NCI-H69 (cell line): ENCODE measurements at places on chromosomes 5 and 9.
A peak's percentile ranks its signal among the peaks of the same experiment; 100 is the strongest.

DNA sequence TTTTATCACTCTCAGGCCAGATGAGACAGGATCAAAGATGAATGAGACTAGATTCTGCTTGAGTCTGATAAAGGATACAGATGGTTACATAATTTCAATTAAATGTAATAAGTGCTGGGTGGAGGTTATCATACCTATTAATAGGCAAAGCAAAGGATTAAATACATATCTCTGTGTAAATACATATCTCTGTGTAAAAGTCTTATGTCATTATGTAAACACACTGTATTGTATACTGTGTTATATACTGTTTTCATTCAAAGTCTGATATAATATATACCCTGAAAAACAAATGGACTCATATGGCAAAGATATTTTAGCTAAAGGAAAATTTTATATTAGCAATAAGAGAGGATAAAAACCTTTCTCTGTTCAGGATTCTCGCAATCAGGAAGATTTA, 605.8 kb upstream of the PTGER4 start:
- DNase-seq, result peak; percentile 7

GRCh38 chr9:101572316-101572715, 22.5 kb downstream of the PPP3R2 start:
- no peak for DNase-seq

DNA sequence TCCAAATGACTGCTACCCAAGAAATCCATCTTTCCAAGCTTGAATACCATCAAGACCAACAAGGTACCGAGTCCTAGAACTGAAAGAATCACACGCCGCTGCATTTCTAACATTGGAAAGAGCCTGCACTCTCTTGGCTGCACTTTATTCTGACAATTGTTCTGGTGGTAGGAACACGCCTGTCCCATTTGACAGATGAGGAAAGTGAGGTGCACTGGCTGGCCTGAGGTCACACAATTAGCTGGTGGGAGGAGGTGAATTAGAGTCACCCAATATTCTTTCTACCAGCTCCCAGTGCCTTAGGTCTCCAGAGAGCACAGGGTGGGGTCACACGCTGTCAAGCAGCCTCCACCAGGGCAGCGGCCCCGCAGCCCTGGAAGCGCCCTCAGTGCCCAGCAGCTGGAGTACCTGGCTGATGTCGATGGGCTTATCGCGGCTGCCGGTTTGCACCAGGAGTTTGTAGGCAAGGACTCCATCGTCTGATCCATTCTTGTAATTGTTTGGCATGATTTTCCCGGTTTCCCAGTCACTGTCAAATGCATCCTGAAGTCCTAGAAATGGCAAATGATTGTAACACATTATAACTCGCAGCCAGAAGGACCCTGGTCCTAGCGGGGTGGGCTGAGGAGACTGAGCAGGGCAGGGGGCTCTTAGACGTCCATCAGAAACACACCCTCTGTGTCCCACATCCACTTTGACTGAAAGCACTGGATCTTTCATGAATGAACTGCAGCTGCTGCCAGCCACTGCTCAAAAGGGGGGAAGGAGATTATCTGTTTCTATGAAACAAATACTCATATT, 55.1 kb downstream of the PTCH1 start:
- DNase-seq, result no peak

DNA sequence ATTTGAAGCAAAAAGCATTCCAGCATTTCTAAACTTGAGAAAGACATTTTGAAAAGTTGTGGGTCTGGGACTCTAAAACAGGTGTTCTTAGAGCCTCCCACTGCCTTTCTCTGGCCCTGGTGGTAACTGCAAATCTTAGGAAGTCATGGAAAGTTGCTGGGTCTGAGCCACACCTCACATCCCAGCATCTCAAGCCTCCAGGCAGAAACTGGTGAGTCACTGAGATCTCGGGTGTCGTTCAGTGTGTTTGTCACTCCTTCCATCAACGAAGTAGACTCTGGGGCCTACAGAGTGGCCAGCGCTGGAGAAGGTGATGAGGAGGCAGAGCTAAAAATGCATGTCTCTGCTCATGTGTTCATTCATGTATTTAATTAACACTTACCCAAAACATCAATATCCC, 59.6 kb upstream of the C5orf58 start:
- DNase-seq, result no peak

DNA sequence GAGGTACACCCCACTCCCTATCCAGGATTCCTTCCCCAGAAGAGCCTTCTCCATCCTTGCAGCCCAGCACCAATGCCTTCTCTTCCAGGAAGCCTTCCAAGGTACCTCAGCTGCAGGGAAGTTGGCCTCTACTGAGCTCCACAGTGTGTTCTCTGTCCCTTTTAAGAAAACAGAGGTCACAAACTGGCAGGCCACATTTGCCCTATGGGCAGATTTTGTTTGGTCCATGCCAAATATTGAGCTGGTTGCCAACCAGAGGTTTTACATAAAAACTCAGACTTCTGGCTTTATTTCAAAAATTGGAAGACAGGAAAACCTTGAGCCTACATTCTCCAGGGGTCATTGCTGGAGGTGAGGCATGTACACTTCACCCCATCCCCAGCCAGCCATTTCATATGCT, 9.0 kb upstream of the NDST1 start:
- DNase-seq, result no peak

DNA sequence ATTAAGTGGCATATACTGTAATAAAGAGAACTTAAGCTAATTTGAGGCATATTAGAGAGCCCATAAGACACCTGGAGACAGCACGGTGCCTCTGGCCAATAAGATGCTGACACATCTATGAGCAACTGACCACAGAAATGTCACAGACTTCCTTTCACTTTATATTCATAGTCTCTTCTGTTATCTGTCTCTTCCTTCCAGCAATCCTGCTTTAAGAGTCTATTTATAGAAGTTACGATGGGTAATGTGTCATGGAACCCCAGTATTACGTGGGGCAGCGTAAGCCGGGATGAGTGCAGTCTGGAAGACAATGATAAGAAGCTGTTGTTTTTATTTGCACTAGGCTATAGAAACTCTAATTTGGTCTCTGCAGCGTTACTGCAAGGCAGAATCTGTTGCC, 136.8 kb downstream of the CFAP90 start:
- DNase-seq, result no peak

DNA sequence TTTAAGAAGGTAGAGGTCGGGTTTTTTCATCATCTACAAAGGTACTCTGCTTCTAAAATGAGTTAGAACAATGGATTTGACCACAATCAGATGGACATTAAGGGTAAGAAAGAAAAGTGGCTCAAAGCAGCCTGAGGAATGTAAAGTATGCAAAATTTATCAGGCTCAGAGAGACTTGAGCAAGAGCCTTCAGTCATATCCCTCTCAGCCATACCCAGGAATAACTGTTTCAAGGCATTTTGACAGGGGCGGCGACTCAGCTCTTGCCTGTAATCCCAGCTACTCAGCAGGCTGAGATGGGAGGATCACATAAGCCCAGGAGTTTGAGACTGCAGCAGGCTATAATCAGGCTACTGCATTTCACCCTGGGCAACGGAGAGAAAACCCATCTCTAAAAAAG, 38.8 kb upstream of the ANXA2R start:
- no peak for DNase-seq

DNA sequence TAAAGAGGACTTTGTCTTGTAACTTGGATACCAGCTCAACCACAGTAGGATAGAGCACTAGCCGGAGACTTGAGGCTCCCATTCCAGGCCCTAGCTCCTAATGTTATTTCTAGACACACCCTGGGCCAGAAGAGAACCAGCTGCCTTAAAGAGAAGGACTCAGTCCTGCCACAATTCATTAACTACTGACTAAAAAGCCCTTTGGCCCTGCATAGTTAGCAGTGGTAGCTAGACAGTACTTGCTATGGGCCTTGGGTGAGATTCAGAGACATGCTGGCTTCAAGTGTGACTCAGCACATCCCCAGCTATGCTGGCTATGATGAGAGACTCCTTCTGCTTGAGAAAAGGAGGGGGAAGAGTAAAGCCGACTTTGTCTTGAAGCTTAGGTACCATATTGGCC, 47.3 kb downstream of the TMEM167A start:
- DNase-seq, result no peak

DNA sequence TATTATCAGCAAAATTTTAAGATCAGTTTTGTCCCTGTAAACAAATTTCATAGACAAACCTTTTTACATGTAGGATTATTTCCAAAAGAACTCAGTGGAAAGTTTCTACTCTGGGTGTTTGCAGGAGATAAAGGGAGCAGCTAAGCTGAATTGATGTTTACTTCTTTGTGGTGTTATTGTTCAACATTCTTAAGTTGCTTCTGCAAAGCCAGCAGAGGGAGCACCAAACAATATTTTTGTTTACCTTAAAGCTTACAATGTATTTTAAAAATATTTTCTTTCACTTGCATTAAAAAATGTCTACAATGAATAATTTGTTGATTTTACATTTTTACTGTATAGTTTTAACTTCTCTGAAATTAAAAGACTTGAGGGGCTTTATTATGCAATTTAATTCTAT, 135.4 kb downstream of the ATG10 start:
- DNase-seq, result peak; percentile 47

DNA sequence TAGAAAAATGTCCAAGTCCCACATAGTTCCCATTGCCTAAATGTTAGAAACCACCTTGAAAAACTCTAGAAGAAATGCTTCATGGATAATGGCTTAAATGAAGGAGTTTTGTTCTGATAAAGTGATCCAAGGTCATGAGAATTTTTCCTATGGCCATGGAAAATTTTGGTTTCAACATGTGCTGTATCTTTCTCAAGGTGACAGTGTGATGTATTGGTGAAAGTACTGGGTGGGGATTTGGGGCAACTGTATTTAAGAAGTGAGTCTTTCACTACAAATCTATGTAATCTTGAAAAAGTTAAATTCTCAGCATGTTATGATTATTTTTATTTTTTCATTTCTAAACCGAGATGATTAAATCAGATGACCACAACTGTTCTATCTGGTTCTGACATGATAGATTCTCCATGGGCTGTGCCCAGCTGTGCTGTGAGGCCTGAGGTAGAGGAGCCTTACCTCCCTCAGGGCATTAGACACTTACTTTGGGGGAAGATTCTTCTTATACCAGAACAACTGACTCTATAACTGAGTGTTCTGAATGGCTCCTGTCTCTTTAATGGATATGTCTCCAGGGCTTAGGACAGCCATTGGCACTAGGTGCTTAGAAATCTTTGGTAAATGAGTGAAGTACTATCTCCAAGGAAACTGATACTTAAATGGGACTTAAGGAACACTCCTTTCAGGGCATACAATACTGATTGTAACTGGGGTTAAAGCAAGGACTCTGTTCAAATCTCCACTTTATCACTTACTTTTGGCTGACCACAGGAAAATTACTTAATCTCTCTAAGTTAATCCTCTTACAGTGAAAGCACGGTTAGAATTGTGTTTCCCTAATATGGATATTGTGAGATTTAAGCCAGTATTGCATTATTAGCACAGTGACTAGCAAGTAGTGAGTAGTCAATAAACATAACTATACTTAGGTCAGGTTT, 397.4 kb upstream of the MEF2C start:
- DNase-seq, result no peak

GRCh38 chr5:82408033-82408432, 129.9 kb upstream of the RPS23 start:
- no peak for DNase-seq

DNA sequence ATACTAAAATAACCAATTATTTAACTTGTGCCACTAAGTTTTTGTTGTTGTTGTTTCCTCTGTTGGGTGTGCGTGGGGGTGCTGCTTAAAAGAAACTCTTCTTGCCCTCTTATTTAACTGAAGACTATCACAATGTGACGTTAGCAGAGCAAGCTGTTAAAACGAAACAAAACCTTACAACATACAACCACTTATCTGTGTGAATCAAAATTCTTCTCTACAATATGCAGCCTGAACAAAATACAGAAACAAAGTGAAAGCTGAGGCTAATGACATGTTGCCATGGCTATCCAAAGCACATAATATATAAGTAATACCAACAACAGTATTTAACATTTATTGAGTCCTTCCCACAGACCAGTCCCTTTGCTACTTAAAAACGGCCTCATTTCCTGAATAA, 291.0 kb downstream of the FBXL17 start:
- no peak for DNase-seq

- DNase-seq, result no peak
Observed at GRCh38 chr5:150729859-150730258, 29.0 kb downstream of the DCTN4 start.

- peak; percentile 80 for DNase-seq
Observed at GRCh38 chr5:159331093-159331973, 1.0 kb upstream of the IL12B start.

DNA sequence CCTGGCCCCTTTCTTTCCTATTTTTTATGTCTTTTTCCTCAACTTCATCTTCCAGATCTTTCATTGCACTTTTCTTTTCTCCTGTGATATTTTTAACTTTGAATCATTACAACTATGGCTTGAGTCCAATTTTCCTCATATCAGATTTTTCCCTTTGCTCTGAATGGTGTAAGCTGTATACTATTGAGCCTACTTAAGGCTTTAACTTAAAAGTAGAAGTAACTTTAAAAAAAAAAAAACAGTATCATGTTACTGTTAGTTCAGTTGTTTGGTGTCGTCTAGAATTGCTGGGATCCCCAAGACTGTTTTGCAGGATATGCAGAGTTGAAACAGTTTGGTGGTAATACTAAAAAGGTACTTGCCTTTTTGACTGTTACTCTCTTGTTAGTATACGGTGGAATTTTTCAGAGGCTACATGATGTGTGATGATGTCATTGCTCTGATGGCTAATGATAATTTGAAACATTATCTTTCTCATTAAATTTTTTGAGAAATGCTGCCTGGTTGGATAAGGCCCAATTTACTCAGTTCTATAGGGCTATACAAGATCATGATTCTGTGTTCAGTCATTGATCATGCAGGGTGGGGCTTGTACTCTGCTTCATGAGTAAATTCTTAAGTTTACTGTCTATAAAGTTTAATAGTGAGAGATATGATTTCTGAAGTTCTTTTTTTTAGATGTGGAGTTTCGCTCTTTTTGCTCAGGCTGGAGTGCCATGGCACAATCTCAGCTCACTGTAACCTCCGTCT, 8.8 kb downstream of the NAA35 start:
- no peak for DNase-seq

- DNase-seq, result no peak
Observed at GRCh38 chr5:53871775-53872174, 311.3 kb downstream of the NDUFS4 start.

DNA sequence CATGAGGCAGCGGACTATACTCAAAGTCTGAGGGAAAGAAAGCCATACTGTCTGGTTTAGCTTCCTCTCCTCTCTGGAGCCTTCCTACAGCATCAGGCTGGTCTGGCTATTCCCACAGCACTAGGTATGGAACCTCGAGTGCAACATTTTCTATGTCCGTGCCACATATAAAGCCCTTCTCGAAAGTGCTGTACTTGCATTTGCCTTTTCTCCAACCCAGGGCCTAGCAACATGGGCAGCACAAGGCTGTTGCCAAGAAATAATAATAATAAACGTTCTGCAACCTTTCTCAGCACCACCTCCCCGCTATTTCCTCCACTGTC, 804 bp downstream of the MED10 start:
- DNase-seq, result no peak

DNA sequence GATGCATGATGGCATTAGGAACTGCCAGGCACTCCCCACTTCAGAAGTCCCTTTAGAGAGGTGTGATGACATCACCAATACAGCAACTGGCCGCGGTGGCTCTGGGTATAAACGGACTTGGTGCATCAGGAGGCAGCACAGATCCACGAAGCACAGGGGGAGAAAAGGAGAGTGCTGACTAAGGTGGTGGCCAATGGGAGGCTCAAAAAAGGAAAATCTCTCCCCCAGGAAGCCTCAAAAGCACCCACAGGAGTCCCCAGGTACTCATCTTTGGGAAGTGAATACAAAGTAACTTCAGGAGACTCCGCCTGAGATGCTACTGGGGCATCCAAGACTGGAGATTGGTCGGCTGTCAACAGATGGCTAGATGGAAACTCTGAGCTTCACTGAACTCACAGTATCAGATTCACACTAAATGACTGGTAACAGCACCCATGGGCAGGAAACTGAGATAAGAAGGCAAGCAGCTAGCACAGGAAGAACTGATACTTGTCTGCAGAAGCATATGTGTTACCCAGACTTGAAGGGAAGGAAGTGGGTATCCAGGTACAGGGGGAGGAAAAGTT, 7.6 kb downstream of the TTC39B start:
- DNase-seq, result no peak
